IMR-90 (cell line): ENCODE measurements at places on chromosomes 6 and 20.

DNA sequence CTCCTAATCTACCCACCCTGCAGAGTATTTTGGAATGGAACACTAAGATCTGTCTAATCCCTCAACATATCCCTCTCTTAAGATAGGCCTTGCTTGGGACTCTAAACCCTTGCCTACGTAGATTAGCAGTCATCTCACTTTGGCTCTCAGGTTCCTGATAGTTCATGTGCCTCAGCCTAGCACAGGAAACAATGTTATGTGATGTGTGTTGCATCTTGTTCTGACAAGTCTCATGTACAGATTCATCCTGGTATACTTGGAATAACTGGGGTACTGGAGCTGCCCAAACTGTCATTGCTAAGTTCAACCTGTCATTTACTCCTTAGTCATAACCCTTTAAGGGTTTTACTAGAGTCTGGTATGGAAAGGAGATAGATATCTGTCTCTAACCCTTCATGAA, 34.1 kb downstream of the TREML1 start:
- no peak overlapping the region for H3K27ac ChIP-seq
- H3K4me1 ChIP-seq, result no peaks in the 10 kb centered on the region
- H3K4me3 ChIP-seq, result no peak overlapping the region
- H3K36me3 ChIP-seq, result no peaks in the 10 kb centered on the region

- no peaks in the 10 kb centered on the region for H3K27me3 ChIP-seq
- no peak overlapping the region for H3K27ac ChIP-seq
These were observed 232.7 kb downstream of the DLL1 start for GRCh38 chr6:170057961-170058877.

- no peak overlapping the region for H3K27ac ChIP-seq
- no peak for DNase-seq
- H3K4me1 ChIP-seq, result peaks cover 5% of the 10 kb centered on the region; the same call in 1 of the 2 replicates
These were observed 10.0 kb downstream of the REV3L start for GRCh38 chr6:111472933-111473435.

DNA sequence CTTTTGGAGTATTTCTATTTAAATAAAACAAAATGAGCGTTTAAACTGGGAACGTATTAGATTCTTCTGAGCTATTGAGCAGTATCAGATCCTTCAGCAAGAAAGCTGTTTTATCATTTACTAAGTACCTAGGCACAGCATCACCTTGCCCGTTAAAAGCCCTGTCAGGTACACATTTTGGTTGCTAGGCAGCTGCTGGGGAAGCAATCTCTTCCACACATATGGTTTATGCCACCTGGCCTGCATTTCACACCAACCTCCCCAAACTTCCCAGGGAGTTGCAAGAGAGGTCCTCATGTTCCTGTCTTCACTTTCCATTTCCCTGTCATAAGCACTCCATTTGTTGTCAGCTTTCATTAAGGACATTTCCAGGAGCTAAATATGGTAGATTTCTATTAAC, 400.1 kb downstream of the PLCB1 start:
- no peaks in the 10 kb centered on the region for H3K36me3 ChIP-seq
- no peak overlapping the region for H3K4me3 ChIP-seq
- no peaks in the 10 kb centered on the region for H3K27me3 ChIP-seq
- no peak for DNase-seq
- peaks cover 2% of the 10 kb centered on the region; the same call in 1 of the 2 replicates for H3K4me1 ChIP-seq
- H3K27ac ChIP-seq, result no peak overlapping the region

- no peak overlapping the region; the same call in 1 of the 2 replicates for H3K27ac ChIP-seq
- H3K4me1 ChIP-seq, result no peaks in the 10 kb centered on the region
- no peaks in the 10 kb centered on the region for H3K27me3 ChIP-seq
- H3K4me3 ChIP-seq, result peak overlapping the region; percentile 65
- no peaks in the 10 kb centered on the region for H3K36me3 ChIP-seq
- DNase-seq, result peak; percentile 89
These were observed 27.9 kb upstream of the ABT1 start for GRCh38 chr6:26568601-26569432.

DNA sequence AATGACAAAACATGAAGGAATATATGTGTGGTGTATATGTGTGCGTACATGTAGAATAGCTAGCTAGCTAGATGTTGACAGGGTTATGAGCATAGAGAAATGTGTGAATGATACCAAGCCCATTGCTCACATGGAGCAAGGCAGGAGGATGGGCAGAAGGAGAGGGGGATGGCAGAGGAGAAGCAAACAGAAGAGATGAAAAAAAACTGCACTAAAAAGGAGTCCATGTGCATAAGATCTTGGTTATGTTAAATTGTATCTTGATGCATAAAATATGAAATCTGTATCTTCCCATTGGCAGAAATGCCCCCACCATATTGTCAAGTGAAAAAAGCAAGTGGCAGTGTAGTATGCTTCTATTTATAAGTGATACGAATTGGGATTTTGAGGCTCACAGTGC, 125.1 kb downstream of the PRND start:
- no peaks in the 10 kb centered on the region for H3K4me1 ChIP-seq
- no peak overlapping the region for H3K27ac ChIP-seq
- peaks cover 1% of the 10 kb centered on the region; the same call in 1 of the 2 replicates for H3K36me3 ChIP-seq
- no peak for DNase-seq
- H3K27me3 ChIP-seq, result no peaks in the 10 kb centered on the region

GRCh38 chr6:161088676-161089328, 97.2 kb downstream of the MAP3K4 start:
- no peaks in the 10 kb centered on the region for H3K4me1 ChIP-seq
- peaks cover 29% of the 10 kb centered on the region for H3K36me3 ChIP-seq
- no peak overlapping the region for H3K4me3 ChIP-seq
- no peaks in the 10 kb centered on the region for H3K27me3 ChIP-seq

- no peak overlapping the region for H3K27ac ChIP-seq
- peak; percentile 30 for DNase-seq
- H3K4me1 ChIP-seq, result peaks cover 3% of the 10 kb centered on the region; the same call in 1 of the 2 replicates
These were observed 2.3 kb downstream of the PM20D2 start for GRCh38 chr6:89148016-89148750.

DNA sequence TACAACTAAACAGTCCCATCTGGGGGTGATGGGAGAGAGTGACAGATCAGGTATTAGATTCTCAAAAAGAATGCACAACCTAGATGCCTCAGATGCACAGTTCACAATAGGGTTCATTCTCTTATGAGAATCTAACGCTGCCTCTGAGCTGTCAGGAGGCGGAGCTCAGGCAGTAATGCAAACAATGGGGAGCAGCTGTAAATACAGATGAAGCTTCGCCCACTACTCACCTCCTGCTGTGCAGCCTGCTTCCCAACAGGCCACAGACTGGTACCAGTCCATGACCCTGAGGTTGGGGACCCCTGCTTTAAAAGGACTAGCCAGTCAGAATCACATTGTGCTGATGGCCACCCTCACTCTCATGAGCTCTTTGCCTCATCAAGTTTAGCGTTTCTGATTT, 247.0 kb upstream of the KCNQ5 start:
- no peaks in the 10 kb centered on the region for H3K27me3 ChIP-seq
- peaks cover 3% of the 10 kb centered on the region; the same call in 1 of the 2 replicates for H3K4me1 ChIP-seq
- H3K36me3 ChIP-seq, result no peaks in the 10 kb centered on the region
- peak; percentile 12 for DNase-seq
- no peak overlapping the region for H3K4me3 ChIP-seq
- no peak overlapping the region for H3K27ac ChIP-seq

GRCh38 chr20:24309596-24309995, 159.8 kb upstream of the SYNDIG1 start:
- H3K27ac ChIP-seq, result no peak overlapping the region
- DNase-seq, result peak; percentile 3

DNA sequence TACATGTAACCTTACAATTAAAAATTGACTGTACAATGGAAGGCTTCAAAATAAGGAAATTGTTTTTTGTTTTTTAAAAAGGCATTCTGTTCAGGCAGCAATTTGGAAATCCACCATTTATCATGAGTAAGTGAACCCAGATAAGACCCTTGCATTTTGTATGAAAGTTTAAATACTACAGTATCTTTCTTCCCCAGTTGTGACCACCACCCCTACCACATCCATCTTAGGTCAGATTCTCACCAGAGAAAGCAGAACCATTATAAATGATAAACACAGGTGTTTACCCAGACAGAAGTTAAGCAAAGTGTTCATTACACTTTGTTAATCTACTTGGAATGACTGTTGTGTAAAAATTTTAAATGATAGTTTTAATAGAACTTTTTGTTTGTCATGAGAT, 20.2 kb downstream of the SENP6 start:
- peaks cover 7% of the 10 kb centered on the region for H3K4me1 ChIP-seq
- H3K27me3 ChIP-seq, result no peaks in the 10 kb centered on the region
- no peak for DNase-seq
- peaks cover 11% of the 10 kb centered on the region for H3K36me3 ChIP-seq

DNA sequence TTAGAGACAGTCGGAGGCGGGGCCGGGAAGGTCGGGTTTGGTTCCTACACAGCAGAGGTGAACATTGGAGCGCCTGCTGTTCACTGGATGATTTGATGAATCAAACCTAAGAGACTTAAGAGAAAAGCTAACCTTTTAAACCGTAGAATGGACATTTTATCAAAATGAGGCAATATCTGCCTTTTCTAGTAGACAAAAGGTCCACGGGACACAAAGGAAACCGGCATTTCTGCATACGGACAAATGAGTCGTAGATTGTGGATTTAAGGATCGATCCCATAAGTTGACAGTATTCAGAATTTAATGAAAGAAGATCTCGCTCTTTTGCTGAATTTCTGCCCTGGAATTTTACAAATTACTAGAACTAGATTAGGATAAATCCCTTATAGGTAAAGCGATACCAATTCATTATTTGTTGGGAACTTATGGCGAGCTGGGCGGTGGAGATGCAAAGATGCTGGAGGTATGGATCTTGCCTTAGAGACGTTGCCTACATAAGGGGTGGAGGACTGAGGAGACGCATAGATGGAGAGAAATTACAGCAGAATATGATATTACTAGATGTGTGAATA, 400 bp downstream of the PAK1IP1 start:
- H3K4me1 ChIP-seq, result peaks cover 2% of the 10 kb centered on the region; the same call in 1 of the 2 replicates
- H3K36me3 ChIP-seq, result peaks cover 5% of the 10 kb centered on the region
- H3K27me3 ChIP-seq, result no peaks in the 10 kb centered on the region
- H3K27ac ChIP-seq, result peak overlapping the region; percentile 86

DNA sequence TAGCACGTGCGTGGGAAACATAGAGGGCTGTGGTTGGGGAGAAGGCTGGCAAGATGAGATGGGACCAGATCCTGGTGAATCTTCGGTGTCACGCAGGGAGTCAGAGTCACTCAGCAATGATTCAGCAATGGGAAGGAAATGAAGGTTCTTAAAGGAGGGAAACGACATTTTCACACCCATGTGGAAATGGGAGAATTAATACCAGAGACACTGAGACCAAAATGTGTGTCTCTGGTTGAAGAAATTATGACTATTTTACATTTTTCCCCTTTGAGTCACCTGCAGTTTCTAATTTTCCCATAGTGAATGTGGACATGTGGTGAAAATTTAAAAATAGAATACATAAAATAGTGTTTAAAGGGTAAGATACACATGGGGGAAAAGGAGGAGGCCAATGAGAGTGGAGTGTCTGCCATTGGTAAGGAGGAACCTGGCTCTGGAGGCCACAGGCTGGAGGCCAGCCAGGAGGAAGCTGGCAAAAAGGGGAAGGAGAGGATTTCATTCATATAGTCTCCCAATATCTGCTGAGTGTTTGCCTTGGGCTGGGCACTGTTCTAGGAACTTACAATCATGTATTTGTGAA, 17.5 kb downstream of the NRN1 start:
- no peaks in the 10 kb centered on the region for H3K36me3 ChIP-seq
- H3K27ac ChIP-seq, result no peak overlapping the region
- no peaks in the 10 kb centered on the region for H3K4me1 ChIP-seq

- H3K36me3 ChIP-seq, result no peaks in the 10 kb centered on the region
- H3K4me3 ChIP-seq, result no peak overlapping the region
- no peak overlapping the region for H3K27ac ChIP-seq
- no peaks in the 10 kb centered on the region; the same call in 1 of the 2 replicates for H3K27me3 ChIP-seq
- H3K4me1 ChIP-seq, result no peaks in the 10 kb centered on the region
These were observed 213.1 kb downstream of the RNF144B start for GRCh38 chr6:18600255-18600654.

- H3K27me3 ChIP-seq, result no peaks in the 10 kb centered on the region
- no peak overlapping the region for H3K4me3 ChIP-seq
- DNase-seq, result no peak
- H3K36me3 ChIP-seq, result peaks cover 23% of the 10 kb centered on the region
- no peak overlapping the region for H3K27ac ChIP-seq
These were observed 33.5 kb downstream of the ZBTB2 start for GRCh38 chr6:151357758-151358436.
